ENCODE measurements at places on chromosomes 2 and 18. TPM values are rescaled to one million over a fixed set of nuclear protein-coding genes. Genes with fewer than 3 reads are reported as not detected.
A peak's percentile ranks its signal among the peaks of the same experiment; 100 is the strongest.

EVX2 gene
- not detected for total RNA-seq

DNA sequence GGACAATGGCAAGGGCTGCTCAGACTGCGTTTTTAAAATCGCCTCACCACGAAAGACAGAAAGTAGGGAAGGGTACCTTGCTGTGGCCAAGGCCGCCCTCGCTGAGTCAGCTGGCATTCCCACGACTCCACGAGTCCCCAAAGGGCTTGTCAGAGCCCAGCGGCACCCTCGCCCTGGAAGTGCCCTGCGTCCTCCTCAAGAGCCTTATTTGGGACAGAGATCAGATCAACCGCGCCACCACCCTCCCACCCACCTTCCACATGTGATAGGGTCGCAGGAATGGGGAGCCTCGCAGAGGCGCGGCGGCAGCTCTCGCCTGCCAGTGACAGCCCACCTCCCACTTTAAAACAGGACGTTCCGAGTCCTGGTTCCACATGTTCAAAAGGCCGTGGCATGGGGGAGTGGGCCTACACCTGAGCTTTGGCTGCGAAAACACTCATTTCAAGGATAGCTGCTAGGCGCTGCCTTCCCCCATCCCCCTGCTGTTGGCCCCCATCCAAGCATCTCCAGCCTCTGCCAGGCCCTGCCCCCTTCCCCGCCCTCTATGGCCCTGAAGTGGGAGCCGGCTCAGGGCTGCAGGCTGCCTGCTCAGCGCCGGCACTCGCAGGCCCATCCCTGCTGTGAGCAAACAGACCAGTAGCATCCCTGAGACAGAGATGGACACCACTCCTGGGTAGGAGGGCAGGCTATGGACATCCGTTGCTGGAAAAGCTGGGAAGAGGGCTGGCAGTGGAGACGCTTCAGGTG lies 38.1 kb upstream of the ARHGEF4 start:
- no peaks in the 10 kb centered on the region for H3K36me3 ChIP-seq
- no peak for DNase-seq
- H3K4me1 ChIP-seq, result no peaks in the 10 kb centered on the region
- peak overlapping the region; percentile 73 for H3K4me3 ChIP-seq

GRCh38 chr2:168633895-168634294 lies 168.5 kb upstream of the NOSTRIN start:
- H3K27me3 ChIP-seq, result no peaks in the 10 kb centered on the region
- no peak overlapping the region for H3K4me3 ChIP-seq
- no peaks in the 10 kb centered on the region for H3K36me3 ChIP-seq
- H3K4me1 ChIP-seq, result no peaks in the 10 kb centered on the region
- no peak overlapping the region for H3K27ac ChIP-seq

GRCh38 chr18:12645254-12645653 lies 12.7 kb downstream of the SPIRE1 start:
- H3K27ac ChIP-seq, result no peak overlapping the region
- H3K4me3 ChIP-seq, result no peak overlapping the region
- no peaks in the 10 kb centered on the region for H3K36me3 ChIP-seq
- H3K27me3 ChIP-seq, result peaks cover 22% of the 10 kb centered on the region

DNA sequence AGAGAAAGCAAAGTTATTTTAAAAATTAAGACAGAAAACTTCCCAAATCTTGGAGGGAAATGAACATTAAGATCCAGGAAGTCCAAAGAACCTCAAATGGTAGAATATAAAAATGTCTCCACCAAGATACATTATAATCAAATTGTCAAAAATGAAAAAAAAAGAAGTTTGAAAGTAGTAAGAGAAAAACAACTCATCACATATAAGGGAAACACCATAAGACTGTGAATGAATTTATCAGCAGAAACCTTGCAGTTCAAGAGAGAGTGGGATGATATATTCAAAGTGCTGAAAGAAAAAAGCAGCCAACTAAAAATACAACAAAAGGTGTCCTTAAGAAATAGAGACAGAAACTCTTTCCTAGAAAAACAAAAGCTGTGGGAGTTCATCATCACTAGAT lies 73.0 kb downstream of the L3MBTL4 start:
- H3K4me3 ChIP-seq, result no peak overlapping the region
- no peaks in the 10 kb centered on the region for H3K4me1 ChIP-seq
- DNase-seq, result no peak
- no peaks in the 10 kb centered on the region for H3K36me3 ChIP-seq
- H3K27ac ChIP-seq, result no peak overlapping the region

LRP2 gene
- total RNA-seq, result 0.17 TPM

DNA sequence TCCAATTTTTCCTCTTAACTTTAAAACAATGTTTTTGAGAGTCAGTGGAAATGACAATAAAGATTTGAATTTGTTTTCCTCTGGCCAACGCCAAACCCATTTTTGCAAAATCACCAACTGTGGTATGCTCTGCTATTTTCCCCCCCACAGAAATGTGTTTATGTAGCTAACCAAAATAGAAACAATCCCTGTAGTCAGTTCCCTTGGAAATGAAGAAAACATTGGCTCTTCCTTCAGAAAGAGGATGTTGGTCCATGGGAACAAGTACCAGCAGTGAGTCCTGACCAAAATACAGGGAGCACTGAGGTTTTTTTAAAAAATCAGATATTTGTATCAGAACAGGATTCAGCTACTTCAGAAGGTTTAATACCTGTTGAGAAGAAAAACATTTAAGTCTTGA lies 65.3 kb downstream of the SLC40A1 start:
- no peak overlapping the region for H3K27ac ChIP-seq
- peaks cover 7% of the 10 kb centered on the region for H3K27me3 ChIP-seq
- H3K4me1 ChIP-seq, result no peaks in the 10 kb centered on the region
- DNase-seq, result no peak

DNA sequence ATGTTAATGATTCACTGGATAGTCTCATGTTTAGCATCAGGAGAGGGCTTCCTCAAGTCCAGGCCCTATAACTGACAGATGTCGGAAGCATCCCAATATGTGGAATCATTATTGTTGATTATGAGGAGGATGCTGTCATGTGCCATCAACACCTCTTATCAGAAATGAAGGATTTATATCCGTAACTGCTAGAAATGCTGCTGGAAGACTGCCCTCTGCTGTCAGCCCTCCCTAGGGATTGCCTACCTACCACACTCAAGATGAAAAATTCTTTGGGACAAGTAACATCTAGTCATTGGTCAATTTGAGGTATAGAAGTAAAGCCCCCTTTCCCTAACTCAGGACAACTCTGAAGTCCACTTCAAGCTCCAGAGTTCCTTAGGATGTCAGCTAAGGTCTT lies 1166.5 kb upstream of the NXPH2 start:
- no peaks in the 10 kb centered on the region for H3K4me1 ChIP-seq
- no peaks in the 10 kb centered on the region for H3K27me3 ChIP-seq
- no peak overlapping the region for H3K27ac ChIP-seq

GRCh38 chr2:61015976-61016375 lies 1.5 kb upstream of the PEX13 start:
- peak overlapping the region; percentile 97 for H3K4me3 ChIP-seq
- peaks cover 37% of the 10 kb centered on the region for H3K4me1 ChIP-seq
- no peak for DNase-seq
- H3K27me3 ChIP-seq, result no peaks in the 10 kb centered on the region
- H3K36me3 ChIP-seq, result peaks cover 4% of the 10 kb centered on the region

GRCh38 chr2:197097578-197098366 lies 171.3 kb upstream of the PGAP1 start:
- H3K36me3 ChIP-seq, result peaks cover 41% of the 10 kb centered on the region
- no peaks in the 10 kb centered on the region for H3K27me3 ChIP-seq
- no peak overlapping the region for H3K27ac ChIP-seq

DNA sequence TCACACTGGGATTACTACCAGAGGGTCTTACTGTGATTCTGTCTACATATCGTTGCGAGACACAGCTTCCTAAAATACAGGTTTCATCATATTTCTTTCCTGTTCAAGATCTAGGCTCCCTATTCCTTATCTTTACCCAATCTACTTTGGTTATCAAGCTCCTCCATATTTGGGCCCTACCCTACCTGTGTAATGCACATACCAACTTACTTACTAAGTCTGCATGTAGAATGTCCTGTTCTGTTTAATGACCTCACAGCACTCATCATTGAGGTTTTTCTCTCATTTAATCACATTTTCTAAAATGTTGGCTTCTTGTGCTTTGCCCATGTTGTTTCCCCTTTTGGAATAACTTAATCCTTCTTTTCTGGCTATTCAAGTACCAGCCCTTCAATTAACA lies 551.1 kb downstream of the ZEB2 start:
- DNase-seq, result no peak
- H3K27ac ChIP-seq, result no peak overlapping the region
- H3K27me3 ChIP-seq, result peaks cover 2% of the 10 kb centered on the region
- no peaks in the 10 kb centered on the region for H3K36me3 ChIP-seq
- H3K4me3 ChIP-seq, result no peak overlapping the region

AMER3 gene
- total RNA-seq, result not detected

GRCh38 chr2:238569507-238570195 lies 142.9 kb downstream of the ASB1 start:
- no peak overlapping the region for H3K27ac ChIP-seq
- no peak for DNase-seq
- no peaks in the 10 kb centered on the region for H3K36me3 ChIP-seq
- H3K4me1 ChIP-seq, result no peaks in the 10 kb centered on the region
- H3K27me3 ChIP-seq, result no peaks in the 10 kb centered on the region
- no peak overlapping the region for H3K4me3 ChIP-seq

- H3K36me3 ChIP-seq, result no peaks in the 10 kb centered on the region
- no peak overlapping the region for H3K4me3 ChIP-seq
- no peak overlapping the region for H3K27ac ChIP-seq
- no peak for DNase-seq
Measured at GRCh38 chr18:61209801-61210200, 123.4 kb upstream of the CDH20 start.

REG3G gene
- not detected for total RNA-seq

DNA sequence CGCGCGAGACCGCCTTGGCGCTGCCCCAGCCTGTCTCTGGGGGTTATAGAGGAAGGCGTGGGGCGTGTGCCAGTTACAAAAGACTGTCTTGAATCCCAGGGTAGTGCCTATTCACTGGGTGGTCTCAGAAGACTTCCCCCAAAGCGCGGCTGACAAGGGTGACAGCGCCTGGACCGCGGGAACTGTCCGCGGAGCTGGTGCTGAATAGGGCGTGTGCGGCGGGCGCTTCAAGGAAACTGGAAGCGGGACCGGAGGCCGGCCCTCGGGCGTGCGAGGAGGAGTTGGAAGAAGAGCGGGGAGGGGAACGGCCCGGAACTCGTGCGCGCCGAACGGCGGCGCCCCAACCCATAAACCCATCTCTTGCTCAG lies 2.3 kb downstream of the EGR4 start:
- H3K27ac ChIP-seq, result peak overlapping the region; percentile 57
- H3K4me3 ChIP-seq, result peak overlapping the region; percentile 76
- DNase-seq, result peak; percentile 58

- DNase-seq, result no peak
- H3K4me1 ChIP-seq, result no peaks in the 10 kb centered on the region
- no peak overlapping the region for H3K4me3 ChIP-seq
- no peaks in the 10 kb centered on the region for H3K36me3 ChIP-seq
- H3K27me3 ChIP-seq, result no peaks in the 10 kb centered on the region
Measured at GRCh38 chr2:163644238-163644637, 91.6 kb downstream of the FIGN start.

ZBTB7C gene
- 1.4 TPM for total RNA-seq

DNA sequence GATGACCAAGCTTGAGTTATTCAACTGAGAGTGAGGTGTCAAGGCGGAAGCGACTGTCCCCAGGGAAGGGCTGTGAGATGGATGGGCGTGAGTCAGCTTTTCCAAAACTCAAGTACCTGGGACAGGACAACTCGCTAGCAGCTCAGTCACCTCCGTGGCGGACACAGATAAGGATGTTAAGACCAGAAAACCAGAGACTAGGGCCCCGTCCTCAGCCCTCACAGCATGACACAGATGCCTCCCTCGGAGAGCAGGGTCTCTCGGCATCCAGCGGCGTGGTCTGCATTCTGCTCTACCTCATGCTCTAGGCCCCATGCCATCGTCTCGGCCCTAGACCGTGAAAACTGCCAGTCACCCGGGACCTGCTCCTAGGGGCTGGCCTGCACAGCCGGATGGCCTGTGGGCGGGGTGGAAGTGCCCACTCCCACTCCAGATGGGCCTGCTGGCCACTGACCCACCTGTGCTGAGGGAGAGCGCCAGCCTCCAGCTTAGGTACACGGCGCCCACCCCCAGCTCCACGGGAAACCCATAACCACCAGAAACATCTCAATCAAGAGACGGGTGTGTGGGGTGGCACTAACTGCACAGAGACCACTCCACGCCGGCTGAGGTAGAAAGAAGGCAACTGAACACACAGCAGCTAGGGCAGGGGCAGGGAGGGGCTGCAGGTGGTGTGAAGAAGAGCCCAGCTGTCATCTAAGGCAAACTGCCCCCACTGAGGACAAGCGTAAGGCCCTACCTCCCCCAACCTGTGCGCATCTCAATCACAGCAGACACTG lies 39.8 kb downstream of the ANO7 start:
- peaks cover 7% of the 10 kb centered on the region for H3K4me1 ChIP-seq
- H3K27ac ChIP-seq, result no peak overlapping the region

KCNJ3 gene
- total RNA-seq, result not detected

GRCh38 chr18:6109743-6110142 lies 214.4 kb upstream of the TMEM200C start:
- H3K27me3 ChIP-seq, result peaks cover 2% of the 10 kb centered on the region
- H3K4me3 ChIP-seq, result no peak overlapping the region
- H3K4me1 ChIP-seq, result no peaks in the 10 kb centered on the region
- no peaks in the 10 kb centered on the region for H3K36me3 ChIP-seq
- no peak for DNase-seq

SPHKAP gene
- total RNA-seq, result not detected

- H3K4me1 ChIP-seq, result no peaks in the 10 kb centered on the region
- no peak overlapping the region for H3K4me3 ChIP-seq
- no peaks in the 10 kb centered on the region for H3K36me3 ChIP-seq
- H3K27me3 ChIP-seq, result peaks cover 4% of the 10 kb centered on the region
- no peak for DNase-seq
Measured at GRCh38 chr18:78721238-78721875, 258.3 kb upstream of the SALL3 start.

KCNG3 gene
- total RNA-seq, result 0.10 TPM

- H3K36me3 ChIP-seq, result peaks cover 40% of the 10 kb centered on the region
- no peaks in the 10 kb centered on the region for H3K27me3 ChIP-seq
- H3K4me1 ChIP-seq, result no peaks in the 10 kb centered on the region
- H3K27ac ChIP-seq, result peak overlapping the region; percentile 18
- DNase-seq, result no peak
Measured at GRCh38 chr18:50928551-50928950, 39.3 kb upstream of the ELAC1 start.

UBXN2A gene
- total RNA-seq, result 11.4 TPM

GRCh38 chr2:46847726-46848412 lies 67.7 kb downstream of the MCFD2 start:
- no peak for DNase-seq
- no peaks in the 10 kb centered on the region for H3K4me1 ChIP-seq
- no peaks in the 10 kb centered on the region for H3K36me3 ChIP-seq
- H3K27me3 ChIP-seq, result peaks cover 11% of the 10 kb centered on the region

GRCh38 chr2:239920693-239921365 lies 104.3 kb downstream of the NDUFA10 start:
- H3K4me1 ChIP-seq, result peaks cover 12% of the 10 kb centered on the region
- peaks cover 2% of the 10 kb centered on the region for H3K36me3 ChIP-seq
- H3K4me3 ChIP-seq, result no peak overlapping the region
- no peak overlapping the region for H3K27ac ChIP-seq
- peaks cover 6% of the 10 kb centered on the region for H3K27me3 ChIP-seq
- DNase-seq, result no peak

GRCh38 chr2:128619471-128620325 lies 301.0 kb upstream of the HS6ST1 start:
- no peaks in the 10 kb centered on the region for H3K36me3 ChIP-seq
- H3K27me3 ChIP-seq, result peaks cover 5% of the 10 kb centered on the region
- peaks cover 26% of the 10 kb centered on the region for H3K4me1 ChIP-seq
- no peak overlapping the region for H3K4me3 ChIP-seq
- no peak overlapping the region for H3K27ac ChIP-seq

GRCh38 chr2:118121986-118122524 lies 33.8 kb downstream of the INSIG2 start:
- peaks cover under 1% of the 10 kb centered on the region for H3K27me3 ChIP-seq
- no peak overlapping the region for H3K4me3 ChIP-seq
- peaks cover 15% of the 10 kb centered on the region for H3K4me1 ChIP-seq
- H3K27ac ChIP-seq, result no peak overlapping the region
